ENCODE measurements at places on chromosomes 5 and 9.

DNA sequence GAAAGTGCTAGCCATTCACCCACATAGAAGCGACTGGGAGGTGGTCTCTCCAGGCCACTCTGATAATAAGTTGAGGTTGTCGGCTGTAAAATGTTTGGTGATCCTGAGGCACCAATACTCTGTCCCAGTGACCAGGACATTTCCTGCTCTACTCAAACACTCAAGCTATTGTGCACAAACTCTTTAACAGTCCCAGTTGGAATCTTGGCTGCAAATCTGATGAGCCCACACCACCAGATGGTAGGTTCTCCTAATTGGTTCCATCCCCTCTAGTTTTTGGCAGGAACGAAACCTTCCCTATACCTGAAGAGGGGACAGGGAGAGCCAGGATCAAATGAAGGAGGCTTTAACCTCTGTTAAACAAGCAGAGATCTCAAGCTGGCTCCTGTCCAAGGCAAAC is 14.3 kb downstream of the GRIA1 start:
- no peak for DNase-seq

GRCh38 chr5:148214665-148215185 is 11.9 kb downstream of the SPINK6 start:
- DNase-seq: no peak

DNA sequence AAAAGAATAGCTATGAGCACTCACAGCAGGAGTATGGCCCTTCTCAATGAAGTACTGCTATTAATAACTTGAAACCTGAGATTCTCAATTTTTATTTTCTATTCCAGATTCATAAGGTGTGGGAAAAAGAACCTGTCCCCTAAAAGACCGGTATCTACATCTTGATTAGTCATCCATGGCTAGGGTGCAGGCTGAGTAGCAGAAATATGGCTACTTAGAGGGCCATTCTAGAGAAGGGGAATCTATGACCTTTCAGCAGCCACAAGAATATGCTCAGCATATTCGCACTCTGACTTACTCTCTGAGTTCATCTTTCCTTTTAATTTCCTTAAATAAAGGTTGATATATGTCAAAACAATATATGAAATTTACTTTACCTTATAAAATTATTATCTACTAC is 27.7 kb downstream of the WDR36 start:
- DNase-seq: no peak

- no peak for DNase-seq
Measured at GRCh38 chr5:93107805-93108520, 473.1 kb downstream of the NR2F1-AS1 start.

DNA sequence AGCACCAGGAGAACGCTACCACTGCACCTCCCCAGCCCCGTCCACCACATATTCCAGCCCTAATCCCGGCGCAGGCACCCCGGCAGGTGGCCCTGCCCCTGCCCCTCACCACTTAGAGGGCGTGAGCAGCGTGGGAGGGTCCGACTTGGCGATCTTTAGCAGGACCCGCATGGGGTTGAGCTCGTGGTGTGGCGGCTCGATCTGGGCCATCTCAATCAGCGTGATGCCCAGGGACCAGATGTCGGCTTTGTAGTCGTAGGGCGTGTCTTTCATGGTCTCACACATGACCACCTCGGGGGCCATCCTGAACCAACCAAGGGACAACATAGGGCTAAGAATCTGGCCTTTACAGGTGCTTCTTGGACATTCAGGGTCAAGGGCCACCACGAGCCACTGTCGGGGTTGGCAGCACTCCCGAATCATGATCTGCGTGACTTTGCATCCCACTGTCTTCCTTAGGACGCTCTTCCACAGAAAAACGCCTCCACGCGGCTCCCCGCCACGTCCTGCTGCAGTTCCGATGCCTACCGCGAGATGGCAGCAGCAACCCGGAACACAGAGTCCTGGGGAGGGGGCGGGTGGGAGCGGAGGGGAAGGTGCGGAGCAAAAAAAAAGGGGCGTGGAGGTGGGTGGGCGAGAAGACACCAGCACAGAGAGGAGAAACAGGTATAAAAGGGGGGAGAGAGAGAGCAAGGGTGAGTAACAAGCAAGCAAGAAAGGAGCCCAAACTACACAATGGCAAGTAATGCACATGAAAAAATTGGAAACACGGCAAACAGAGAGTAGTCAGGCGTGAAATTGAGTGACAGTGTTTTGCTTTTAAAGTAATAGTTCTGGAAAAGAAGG is 81.3 kb downstream of the STK10 start:
- peak; percentile 78 for DNase-seq

DNA sequence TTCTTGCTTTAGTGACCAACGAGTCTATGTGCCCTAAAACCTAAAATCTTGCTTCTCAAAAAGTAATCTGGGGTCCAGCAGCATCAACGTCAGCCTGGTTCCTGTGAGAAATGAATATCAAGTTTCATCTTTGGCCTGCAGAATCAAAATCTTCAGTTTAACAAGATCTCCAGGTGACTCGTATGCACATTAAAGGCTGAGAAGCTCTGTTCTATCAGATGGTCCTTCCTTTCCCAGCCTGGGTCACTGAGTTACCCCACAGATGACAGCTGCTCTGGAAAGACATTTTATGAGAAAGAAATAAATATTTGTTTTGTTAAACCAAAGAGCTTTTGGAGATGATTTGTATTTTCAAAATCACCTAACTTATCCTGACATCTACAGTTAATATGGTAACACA is 75.8 kb downstream of the ADAMTSL1 start:
- DNase-seq: no peak

DNA sequence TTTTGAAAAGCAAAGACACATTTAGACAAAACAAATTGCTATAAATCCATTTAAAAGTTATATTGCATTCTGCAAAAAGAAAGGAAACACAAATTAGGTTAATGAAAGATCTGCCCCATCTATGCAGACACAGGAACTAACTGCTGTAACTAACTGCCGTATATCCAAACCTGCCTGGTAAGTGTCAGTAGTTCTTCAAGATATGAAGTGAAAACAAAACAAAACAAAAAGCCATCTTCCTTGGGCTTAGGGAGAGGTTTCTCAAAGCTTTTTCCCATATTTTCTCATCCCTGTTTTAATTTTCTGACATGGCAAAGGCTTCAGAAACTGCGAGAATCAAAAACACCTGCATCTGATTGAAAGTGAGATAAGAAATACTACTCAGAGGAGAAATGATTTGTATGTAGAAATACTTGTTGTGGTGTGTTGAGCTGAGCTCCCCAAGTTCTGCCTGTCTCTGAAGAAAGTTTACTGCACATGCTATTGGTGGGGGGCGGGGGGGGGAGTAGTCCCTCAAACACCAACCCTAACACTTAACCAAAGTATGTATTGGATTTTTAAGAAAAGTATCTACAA is 750.5 kb downstream of the PTPRD start:
- DNase-seq: no peak

- no peak for DNase-seq
Measured at GRCh38 chr9:17930071-17930470, 351.2 kb downstream of the SH3GL2 start.

DNA sequence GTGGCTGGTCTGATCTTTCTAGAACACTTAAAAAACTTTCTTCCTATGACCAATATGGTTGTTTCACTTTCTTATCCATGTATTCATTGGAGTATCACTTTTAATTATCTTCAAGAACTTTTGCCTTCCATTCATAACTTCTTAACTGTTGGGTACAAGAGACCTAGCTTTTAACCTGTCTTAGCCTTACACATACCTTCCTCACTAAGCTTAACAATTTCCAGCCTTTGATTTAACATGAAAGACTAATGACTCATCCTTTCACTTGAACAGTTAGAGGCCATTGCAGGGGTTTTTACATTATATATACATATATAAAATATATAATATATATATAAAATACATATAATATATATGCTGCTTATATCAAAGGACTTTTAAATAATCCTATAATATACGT is 57.9 kb downstream of the ABHD17B start:
- no peak for DNase-seq

GRCh38 chr5:4232084-4232483 is 636.5 kb downstream of the IRX1 start:
- DNase-seq: no peak

- no peak for DNase-seq
Measured at GRCh38 chr5:127652952-127653611, 4.2 kb downstream of the CTXN3 start.

DNA sequence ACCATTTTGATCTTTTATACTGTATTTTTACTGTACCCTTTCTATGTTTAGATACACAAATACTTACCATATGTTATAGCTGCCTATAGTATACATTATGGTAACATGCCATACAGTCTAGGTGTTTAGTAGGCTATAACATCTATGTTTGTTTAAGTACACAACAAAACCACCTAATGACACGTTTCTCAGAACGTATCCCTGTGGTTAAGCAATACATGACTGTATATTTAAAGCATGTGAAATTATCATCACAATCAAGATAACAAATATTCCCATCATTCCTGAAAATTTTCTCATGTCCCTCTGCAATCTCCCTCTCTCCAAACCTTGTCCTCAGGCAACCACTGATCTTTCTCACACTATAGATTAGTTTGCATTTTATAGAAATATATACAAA is 66.4 kb upstream of the SUSD1 start:
- DNase-seq: no peak

- no peak for DNase-seq
Measured at GRCh38 chr9:127395497-127396252, 1.3 kb upstream of the SLC2A8 start.

DNA sequence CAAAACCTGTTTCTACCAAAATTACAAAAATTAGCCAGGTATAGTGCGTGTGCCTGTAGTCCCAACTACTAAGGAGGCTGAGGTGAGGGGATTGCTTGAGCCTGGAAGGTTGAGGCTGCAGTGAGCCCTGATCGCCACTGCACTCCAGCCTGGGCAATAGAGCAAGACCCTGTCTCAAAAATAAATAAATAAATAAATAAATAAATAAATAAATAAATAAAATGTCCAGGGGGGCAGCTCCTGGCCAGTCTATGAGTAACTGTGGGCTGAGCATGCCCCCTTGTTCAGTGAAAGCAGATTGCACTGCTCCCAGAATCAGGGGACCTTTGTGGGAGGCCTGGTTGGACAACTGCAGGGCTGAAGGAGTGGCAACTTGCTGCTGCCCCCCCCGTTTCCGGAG is 62.7 kb downstream of the PDE6A start:
- no peak for DNase-seq
